ENCODE measurements at places on chromosomes 11 and 22.

GRCh38 chr22:26784772-26785171 lies 127.4 kb downstream of the MIAT start:
- no peak for DNase-seq

- DNase-seq: no peak
Measured at GRCh38 chr11:125685228-125685627, 4.6 kb upstream of the ACRV1 start.

DNA sequence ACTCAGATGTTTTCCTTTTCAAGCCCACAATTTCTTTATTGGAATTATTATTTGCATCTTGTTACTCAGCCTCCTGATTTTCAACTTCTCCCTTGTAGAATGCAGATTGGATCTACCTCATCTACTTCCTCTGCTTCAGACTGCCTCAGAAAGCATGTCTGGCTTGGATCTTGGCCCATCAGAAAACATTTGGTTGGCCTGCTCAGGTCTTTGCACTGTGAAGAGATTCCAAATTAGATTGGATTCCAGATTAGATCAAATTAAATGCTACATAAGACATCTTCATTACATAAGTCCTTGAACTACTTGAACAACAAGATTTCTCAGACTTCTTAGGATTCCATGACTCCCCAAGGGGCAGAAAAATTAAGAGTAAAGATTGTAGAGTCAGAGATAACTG lies 358.0 kb downstream of the DLG2 start:
- DNase-seq: no peak

GRCh38 chr22:36069368-36069767 lies 40.7 kb upstream of the RBFOX2 start:
- no peak for DNase-seq

DNA sequence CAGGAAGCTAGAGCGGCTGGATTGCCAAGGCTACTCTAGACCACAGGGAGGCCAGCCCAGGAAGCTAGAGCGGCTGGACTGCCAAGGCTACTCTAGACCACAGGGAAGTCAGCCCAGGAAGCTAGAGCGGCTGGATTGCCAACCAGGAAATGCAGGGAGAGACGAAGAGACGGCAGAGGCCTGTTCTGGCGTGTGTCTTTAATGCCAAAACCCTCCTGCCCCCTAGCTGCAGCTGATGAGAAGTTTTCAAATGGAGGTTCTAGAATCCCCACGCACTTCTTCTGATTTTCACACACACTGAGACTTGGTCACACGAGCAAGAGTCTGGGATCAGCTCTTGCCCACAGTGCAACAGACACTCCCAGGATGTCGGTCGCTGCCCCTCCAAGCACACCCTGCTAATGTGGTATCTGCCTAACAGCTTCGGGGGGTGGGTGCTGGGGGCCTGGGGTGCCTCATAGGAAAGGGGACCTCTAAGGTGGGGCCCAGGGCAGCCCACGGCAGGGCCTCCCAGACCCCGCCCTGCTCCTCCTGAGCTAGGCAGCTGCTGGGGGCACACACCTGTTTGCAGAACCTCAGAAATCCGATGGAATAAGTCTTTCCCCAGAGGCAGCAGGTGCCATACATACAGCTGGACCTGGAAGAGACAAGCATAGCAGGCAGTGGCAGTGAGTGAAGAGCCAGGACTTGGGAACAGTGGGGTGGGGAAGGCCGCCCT lies 28.5 kb downstream of the MAFF start:
- peak; percentile 32 for DNase-seq

Measured in activated effector memory CD4-positive, alpha-beta T cell treated with Interleukin-2 at 50 U/mL for 16 hours (primary cell).